Cerebellum (tissue), 4 donors: ENCODE measurements at places on chromosomes 3 and 15.

- no peak for DNase-seq
These were observed 598.7 kb upstream of the TGFBR2 start for GRCh38 chr3:30007668-30008067.

DNA sequence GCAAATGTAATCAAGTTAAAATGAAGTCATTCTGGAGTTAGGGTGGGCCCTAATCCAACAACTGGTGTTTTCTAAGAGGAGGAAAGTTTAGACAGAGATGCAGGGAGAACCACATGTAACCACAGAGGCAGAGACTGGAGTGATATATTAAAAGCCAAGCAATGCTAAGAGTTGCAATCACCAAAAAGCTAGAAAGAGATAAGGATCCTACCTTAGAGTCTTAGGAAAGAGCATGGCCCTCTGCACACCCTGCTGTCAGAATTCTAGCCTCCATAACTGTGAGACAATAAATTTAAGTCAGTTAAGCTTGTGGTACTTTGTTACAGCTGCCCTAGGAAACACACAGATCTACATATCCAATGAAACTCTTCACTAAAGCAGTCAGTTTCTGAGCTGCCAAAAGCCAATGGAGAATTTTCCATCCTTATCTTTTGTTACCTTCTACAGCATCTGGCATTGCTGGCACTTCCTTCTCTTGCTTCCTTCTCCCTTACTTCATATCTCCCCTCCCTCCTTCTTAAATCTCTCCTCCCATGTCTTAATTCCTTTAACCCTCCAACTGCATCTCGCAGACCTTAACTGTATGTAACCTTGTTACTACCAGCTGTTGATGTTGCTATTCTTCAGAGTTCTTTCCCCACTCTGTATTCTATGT is 11.2 kb downstream of the DCBLD2 start:
- no peak for DNase-seq

GRCh38 chr15:100973351-100974111 is 54.4 kb downstream of the LRRK1 start:
- DNase-seq: peak; percentile 7

GRCh38 chr3:197027151-197027895 is 2.3 kb downstream of the MELTF start:
- no peak for DNase-seq

DNA sequence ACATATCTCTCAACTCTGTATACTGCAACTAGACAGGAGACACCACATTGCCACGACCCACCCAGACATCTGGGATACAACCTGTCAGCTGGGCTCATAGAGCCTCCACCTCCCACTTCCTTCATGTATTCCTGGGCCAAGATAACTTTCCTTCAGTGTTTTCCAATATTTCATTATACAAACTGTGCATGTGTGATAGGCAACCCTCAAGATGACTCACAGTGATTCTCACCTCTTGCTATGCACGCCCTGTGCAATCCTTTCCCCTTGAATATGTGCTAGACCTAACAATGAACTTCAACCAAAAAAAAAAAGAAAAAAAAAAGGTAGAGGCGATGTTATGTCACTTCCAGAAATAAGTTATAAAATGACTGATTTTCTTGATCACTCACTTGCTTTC is 138.0 kb upstream of the ALCAM start:
- no peak for DNase-seq

DNA sequence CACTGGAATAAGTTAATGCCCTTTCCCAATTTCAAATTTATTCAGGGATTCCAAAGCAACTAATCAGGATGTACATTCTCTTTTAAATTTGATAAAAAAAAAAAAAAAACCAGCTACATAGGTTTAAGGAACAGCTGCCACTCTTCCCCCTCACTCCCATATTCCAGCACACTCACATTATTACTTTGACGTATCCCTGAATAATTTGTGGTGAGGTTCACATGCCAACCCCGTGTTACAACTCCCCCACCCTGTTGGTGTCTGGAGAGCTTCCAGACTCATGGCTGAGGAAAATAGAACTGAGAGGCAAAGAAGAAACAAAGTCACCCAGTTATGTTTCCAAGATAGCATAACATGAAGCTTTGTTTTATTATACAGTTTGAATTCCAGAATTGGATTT is 300.5 kb upstream of the MME start:
- DNase-seq: no peak

GRCh38 chr15:40481341-40482074 is 10.7 kb downstream of the CHST14 start:
- DNase-seq: no peak
